ENCODE measurements at places on chromosomes 4 and X.

DNA sequence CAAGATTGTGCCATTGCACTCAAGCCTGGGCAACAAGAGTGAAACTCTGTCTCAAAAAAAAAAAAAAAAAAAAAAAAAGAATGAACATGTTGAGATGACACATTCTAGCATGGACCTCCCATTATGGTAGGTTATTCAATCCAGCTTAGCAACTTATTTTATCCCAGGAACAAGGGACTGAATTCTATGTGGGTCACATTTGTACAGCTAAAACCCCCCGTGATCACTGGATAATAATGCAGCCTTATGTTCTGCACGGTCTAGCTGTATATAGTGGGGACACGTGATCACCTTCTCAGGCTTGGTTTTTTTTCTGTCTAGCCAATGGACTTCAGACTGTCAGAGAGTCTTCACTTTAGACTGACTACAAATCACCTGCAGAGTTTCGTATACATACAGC is 115.2 kb upstream of the FRG1 start:
- no peak for DNase-seq

GRCh38 chrX:17848545-17849265 is 12.4 kb downstream of the RAI2 start:
- no peak for DNase-seq

DNA sequence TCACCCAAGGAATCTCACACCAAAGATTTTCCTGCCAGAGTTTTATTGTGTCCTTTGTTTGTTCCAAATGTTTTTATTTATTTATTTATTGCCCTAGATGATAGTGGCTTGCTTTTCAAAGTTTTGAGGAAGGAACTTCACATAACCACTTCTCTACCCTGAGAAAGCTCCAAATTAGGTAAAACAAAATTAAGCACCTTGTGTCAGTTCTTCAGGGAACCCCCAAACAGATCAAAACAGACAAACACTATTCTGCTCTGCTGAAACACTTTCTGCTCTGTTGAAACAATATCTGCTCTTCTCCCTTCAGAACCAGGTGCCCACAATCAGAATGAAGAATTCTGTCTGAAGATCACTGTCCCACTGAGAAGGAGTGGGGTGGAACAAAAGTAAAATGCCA is 16.5 kb upstream of the CYBB start:
- no peak for DNase-seq

DNA sequence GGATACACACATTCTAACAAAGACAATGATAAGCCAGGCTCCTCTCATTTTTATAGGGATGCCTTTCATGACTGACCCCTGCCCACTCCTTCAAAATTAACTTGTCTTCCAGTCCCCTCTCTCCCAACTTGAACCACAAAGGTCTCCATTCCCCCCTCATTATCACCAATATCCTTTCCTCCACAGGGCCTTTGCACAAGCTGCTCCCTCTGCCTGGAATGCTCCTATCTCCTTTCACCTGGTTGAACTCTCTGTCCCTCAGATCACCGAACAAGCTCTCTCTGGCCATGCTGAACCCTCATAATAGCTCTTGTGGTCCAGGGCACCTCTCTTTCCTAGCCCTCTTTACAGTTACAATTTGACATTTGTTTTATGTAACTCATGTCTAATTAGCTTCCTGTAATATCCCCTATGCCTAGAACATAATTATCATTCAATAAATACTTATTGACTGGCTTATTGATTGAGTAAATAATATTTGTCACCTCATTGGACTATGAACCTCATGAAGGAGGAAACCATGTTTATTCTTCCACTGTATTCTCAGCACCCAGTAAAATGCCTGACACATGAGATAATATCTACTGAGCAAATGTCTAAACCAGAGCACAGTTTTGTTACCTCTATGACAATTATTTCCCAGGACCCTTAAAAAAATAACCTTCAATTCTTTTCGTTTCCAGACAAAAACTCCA is 266.3 kb upstream of the RASGEF1B start:
- DNase-seq, result no peak

- DNase-seq, result no peak
Measured at GRCh38 chr4:52945326-52945898, 83.3 kb downstream of the RASL11B start.

DNA sequence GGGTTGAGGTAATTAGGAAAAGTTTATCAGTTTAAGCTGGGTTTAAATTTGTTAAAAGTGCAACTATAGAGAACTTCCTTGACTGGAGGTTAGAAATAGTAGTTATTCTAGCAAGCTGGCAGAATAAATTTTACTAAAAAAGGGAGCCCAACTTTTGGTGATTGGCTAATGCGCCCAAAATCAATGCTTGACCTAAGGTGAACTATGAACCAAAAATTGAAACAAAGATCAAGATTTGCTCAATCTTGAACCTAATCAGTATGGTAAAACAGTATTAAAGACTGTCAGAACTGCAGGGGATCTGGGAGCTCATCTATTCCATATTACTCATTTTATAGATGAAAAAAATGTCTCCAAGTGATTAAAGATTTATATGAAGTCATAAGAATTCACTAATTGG is 6.1 kb upstream of the SPATA18 start:
- DNase-seq, result no peak

All from epithelial cell of esophagus (primary cell).